Prostate gland (tissue), 2 donors: ENCODE measurements at places on chromosomes 4 and X. TPM values are rescaled to one million over a fixed set of nuclear protein-coding genes. Genes with fewer than 3 reads are reported as not detected.

DNA sequence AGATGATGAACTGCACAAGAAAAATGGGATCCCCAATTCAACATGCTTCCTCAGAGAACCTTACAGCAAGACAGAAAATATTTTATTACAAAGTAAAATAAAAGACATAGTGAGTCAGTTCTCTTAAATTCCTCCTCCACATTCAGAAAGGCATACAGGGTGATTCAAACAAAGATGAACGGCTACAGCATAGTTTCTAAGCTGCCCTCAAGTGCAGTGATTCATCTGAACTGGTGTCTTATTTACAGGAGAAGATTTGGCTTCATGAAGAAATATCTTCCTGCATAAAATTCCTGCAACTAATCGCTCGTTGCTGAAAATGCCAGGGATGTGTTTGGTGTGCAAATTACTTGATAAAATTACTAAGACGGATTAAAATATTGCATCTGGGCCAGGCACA, 103.6 kb downstream of the PRKX start:
- no peak for DNase-seq

Gene DAPP1
- total RNA-seq = 1.1 TPM

GRCh38 chr4:113976741-113977525, 2.5 kb downstream of the ARSJ start:
- DNase-seq = no peak

DNA sequence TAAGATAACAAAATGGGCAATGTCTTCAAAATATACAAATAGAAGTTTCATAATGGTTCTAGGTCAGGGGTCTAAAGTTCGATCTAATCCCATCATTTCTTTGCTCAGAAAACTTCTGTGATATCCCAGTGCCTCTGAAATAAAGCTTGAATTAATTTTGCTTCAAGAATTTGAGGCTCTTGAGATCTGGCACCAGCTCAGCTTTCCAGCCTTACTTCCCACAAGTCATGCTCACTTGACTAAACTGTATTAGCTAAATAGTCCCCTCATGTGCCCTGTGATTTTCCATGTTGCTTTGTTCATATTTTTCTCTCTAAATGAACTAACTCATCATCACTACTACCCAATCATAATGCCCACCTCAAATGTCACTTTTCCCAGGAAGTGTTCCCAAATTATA, 50.8 kb upstream of the MBNL3 start:
- no peak for DNase-seq

GRCh38 chr4:93761286-93761685, 67.3 kb upstream of the ATOH1 start:
- no peak for DNase-seq

DNA sequence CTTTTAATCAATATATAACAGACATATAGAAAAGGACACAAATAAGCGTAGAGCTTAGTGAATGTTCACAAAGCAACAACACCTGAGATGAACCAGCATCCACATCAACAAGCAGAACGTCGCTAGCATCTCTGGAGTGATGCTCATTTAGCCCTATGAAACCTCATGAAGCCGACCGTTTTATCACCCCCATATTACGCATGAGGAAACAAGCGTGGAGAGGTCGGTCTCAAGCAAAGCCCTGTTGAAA, 524 bp upstream of the RPS3A start:
- no peak for DNase-seq

DNA sequence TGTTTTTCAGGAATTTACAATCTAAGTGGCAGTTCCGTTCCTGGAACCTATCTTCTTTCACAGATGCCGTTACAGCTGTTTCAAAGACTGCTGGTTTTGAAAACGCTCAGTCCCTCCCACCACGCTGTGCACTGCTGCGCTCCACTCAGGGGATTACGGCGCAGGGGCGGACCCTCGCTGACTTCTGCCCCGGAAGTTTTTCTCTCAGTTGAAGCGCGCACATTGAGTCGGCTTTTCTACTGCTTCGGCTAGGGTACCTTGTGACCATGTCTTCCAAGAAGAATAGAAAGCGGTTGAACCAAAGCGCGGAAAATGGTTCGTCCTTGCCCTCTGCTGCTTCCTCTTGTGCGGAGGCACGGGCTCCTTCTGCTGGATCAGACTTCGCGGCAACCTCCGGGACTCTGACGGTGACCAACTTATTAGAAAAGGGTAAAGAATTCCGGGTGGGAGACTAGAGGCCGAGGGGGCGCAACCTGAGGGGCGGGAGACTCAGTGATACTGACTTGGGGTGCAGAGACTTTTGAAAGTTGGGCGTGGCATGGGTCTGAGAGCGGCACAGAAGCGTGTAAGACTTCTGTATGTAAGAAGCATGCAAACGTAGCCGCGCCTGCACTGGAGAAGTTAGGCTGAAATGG, 597 bp upstream of the NUDT6 start:
- peak; percentile 75 for DNase-seq

DNA sequence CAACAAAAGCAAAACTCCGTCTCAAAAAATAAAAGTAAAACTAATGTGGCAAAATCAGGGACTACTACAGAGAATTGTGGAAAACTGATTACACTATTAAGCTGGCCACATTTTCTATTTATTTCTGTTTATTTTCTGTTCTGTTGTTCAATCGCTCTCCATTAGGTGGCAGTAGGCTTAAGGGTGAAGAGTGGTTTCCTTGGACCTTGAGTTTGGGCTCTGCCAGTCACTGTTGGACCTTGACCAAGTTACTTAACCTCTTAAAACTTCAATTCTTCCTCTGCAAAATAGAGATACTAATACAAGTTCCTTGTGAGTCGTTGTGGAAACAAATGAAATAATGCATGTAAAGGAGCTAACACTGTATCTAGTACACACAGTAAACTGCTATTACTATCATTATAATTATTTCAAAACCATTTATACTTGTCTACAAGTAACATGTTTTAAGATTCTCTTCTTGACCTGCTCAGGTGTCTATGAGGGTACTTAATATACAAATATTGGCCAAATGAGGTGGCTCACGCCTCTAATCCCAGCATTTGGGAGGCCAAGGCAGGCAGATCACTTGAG, 15.2 kb downstream of the HSD17B11 start:
- peak; percentile 42 for DNase-seq
